ENCODE measurements at places on chromosomes 4 and X. TPM values are rescaled to one million over a fixed set of nuclear protein-coding genes. Genes with fewer than 3 reads are reported as not detected.

- DNase-seq = no peak
These were observed 6.5 kb upstream of the JAKMIP1 start for GRCh38 chr4:6206771-6207290.

DNA sequence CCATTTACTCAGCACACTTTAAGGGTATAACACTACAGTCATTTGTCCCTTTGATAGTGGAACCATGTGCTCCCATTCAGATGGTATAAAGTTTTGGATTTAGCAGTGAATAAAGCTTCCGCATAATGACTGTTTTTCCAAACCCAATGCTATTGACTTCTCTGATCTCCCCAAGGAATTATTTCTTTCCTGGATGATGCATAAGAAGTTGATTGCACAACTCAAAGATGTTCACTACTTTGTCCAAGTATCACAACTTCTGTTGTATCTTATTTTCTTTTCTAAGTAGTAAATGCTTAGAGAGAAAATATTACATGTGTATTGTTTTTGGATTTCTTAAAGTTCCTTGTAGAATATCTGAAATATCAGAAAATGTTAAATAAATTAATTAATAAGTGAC lies 300.2 kb downstream of the GPM6A start:
- no peak for DNase-seq

DNA sequence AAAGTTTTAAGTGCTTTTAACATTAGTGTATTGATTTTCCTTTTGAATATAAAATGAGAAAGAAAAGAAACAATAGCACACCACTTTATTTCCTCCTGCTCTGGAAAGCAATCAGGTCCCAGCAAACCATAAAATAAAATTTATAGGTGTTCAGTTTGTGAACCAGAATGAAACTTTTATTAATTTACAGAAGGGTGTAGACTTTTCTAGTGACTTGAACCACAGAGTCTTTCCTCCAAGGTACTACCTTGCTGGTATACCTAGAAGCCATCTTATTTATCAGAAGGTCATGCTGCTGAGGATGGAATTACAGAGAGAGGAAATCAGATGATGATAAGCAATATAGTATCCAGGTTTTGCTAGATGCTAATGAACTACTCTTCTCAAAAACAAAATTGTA lies 27.6 kb upstream of the RPS6KA3 start:
- DNase-seq = no peak

DNA sequence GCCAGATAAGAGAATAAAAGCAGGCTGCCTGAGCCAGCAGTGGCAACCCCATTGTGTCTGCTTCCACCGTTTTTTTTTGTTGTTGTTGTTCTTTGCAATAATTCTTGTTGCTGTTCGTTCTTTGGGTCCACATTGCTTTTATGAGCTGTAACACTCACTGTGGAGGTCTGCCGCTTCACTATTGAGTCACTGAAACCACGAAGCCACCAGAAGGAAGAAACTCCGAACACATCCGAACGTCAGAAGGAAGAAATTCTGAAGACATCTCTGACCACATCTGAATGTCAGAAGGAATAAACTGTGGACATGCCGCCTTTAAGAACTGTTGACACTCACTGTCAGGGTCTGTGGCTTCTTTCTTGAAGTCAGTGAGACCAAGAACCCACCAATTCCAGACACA lies 110.5 kb downstream of the PCDH18 start:
- no peak for DNase-seq

- DNase-seq = no peak
These were observed 253.8 kb upstream of the KCNIP4 start for GRCh38 chr4:22202246-22202974.

DNA sequence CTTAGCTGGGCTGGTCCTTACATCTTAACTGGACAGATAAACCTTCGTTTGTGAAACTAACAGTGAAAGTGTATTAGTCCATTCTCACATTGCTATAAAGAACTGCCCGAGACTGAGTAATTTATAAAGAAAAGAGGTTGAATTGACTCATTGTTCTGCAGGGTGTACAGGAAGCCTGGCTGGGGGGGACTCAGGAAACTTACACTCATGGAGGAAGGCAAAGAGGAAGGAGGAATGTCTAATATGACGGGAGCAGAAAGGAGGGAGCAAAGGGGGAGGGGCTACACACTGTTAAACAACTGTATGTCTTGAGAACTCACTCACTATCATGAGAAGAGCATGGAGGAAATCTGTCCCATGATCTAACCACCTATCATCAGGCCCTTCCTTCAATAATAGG lies 1566.5 kb upstream of the PCDH7 start:
- no peak for DNase-seq

DNA sequence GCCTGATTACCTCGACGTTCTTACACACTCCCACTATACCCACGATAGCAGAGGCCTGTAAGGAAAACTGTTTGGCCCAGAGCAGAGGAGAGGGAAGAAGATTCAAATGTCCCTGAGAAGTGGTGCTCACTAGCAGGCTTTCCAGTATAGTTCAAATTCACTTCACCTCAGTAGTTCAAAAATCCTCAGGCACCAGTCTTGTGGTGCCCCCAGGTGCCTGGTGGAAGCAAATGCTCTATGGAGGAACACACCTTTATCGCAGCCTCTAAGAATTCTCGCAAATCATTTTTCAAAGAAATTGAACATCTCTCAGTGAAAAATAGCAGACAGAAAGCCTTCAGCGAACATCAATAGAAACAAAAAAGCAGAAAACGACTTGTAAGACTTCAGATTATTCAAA lies 12.2 kb upstream of the MTMR1 start:
- DNase-seq = no peak

- no peak for DNase-seq
These were observed 116.7 kb upstream of the TMEM164 start for GRCh38 chrX:109886122-109886761.

DNA sequence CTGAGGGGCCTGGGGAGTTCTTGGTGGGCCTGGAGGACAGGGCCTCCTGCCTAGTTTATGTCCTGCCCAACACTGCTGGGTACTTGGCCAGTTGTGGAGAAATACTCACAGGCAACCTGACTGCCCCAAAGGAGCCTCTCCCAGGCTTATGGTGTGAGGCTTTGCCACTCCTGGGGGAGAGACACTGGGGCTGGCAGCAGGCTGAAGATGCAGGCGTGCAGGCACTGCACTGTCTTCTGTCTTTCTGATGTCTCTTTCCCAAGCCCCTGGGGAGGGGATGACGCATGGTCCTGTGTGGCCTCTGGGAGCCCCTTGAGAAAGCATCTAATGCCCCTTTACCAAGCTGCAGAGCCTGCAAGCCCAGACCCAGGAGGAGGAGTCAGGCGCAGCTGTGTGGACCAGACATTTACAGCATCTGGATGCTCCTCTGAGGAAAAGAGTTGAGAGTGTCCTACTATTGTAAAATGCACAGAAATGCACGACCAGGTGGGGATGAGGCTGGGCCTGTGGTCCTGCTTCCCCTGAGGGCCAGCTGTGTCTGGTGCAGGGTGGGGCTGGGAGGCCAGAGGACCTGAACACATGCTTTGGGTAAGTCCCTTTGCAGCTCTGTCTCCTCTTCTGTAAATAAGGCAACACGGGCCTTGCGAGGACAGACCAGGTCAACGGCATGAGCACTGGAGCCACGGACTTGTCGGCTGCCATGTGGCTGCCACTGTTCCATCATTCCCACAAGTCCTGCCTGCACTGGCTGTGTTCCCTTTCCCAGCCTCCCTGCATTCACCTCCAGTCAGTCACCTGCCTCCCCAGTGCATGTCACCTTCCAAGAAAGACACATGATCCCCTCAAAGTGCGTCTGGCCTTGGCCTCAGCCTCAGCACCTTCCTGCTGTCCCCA lies 8.4 kb downstream of the TMEM271 start:
- no peak for DNase-seq

DNA sequence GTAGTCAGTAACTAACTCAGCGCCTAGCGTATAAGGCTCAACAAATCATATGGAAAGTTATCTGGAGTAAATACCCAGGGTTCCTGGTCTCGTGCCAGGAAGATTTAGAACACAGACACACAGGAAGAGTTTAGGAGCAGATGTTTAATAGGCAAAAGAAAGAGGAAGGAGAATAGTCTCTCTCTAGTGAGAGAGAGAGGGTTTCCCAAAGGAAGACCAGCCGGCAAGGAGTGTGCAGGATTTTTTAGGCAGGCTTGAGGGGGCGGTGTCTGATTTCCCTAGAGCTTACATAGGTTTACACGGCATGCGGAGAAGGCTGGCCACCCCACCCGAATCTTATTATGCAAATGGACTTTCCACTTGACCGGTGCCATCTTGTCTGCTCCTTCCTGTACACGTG lies 284.0 kb upstream of the FRG1 start:
- no peak for DNase-seq

- DNase-seq = no peak
These were observed 17.1 kb upstream of the PRRG1 start for GRCh38 chrX:37332055-37332454.

DNA sequence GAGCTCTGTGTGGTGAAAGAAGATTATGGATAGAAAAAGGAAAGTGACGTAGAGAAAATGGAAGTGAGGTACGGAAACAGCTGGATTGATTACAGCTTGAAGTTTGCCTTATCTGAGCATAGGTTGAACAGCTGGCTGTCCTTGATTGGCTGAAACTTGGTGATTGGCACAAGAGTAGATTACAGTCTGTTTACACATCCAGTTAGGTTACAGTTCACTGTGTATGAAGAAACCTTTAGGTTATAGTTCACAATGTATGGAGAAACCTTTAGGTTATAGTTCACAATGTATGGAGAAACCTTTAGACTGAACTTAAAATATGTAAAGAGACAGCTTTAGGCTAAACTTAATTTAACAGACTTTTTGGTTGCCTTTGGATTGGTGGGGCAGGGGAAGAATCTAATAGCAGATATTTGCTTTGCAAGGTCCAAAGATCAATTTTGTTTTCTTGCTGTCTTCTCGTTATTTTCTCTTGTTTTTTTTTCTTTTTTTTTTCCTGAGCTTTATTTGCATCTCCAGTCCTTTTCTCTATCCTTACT lies 15.6 kb upstream of the ART3 start:
- no peak for DNase-seq

GRCh38 chrX:46849933-46850332 lies 13.1 kb downstream of the RP2 start:
- DNase-seq = no peak

DNA sequence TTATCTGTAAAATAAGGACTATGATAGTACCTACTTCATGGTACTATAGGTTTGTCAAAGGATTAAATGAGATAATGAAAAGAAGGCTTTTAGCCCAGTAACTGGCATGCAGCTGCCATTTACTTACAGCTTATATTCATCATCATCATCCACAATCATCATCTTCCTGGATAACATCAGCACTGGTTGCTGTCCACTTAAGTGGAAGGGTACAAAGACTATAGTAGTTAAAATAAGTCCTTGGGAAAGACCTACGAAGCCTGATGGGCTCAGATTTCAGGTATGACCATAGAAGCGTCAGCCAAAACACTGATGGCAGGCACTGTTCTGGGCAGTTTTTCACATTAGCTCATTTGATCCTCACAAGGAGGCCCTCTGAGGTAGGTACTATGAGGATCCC lies 20.6 kb downstream of the CCDC149 start:
- DNase-seq = no peak

DNA sequence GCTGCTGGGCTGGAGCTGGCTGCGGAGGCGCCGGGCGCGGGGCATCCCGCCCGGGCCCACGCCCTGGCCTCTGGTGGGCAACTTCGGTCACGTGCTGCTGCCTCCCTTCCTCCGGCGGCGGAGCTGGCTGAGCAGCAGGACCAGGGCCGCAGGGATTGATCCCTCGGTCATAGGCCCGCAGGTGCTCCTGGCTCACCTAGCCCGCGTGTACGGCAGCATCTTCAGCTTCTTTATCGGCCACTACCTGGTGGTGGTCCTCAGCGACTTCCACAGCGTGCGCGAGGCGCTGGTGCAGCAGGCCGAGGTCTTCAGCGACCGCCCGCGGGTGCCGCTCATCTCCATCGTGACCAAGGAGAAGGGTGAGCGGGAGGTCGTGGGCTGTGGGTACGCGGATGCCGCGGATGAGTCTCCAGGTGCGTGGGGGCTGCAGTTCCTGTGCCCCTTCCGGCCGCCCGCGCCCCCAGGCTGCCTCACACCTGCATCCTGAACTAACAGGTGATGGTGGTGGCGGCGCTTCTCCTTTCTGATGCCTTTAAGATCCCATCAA lies 499 bp downstream of the CYP2U1 start:
- DNase-seq = no peak

GRCh38 chr4:168361365-168362024 lies 42.9 kb upstream of the DDX60 start:
- no peak for DNase-seq

DNA sequence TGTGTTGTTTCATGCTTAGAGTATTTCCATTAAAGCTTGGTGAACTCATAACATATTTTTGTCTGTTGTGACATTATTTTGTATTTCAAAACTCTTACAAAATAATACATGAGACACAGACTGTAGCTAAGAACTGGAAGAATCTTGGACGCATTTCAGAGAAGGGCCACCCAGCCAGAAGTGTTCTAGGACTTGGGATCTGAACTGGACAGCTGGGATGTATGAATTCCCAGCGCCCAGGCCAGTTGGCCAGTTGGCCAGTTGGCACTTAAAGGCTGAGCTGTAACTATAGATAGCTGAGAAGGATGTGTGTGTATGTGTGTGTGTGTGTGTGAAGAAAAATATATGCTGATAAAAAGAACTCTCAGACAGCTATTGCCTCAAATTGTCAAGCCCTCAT lies 193.4 kb upstream of the GPR101 start:
- no peak for DNase-seq

- no peak for DNase-seq
These were observed 5.2 kb downstream of the DNASE1L1 start for GRCh38 chrX:154403858-154404257.

DNA sequence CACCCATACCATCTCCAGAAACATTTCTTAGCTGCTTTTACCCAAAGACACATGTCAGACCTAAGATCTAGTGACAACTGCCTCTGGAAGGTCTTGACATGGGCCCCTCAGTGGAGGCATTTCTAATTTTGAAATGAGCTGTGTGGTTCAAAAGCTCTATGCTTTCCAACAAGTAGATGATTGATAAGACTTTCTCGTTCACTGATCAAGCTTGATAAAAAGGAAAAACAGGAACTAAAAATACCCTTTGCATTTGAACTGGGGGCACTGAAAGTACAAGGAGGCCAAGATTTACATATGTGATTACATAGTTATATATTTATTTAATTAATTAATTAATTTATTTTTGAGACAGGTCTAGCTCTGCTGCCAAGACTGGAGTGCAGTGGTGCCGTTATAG lies 61.3 kb upstream of the SCOC start:
- DNase-seq = no peak

Gene MTCP1
- total RNA-seq = 54.5 TPM

Gene RIBC1
- total RNA-seq = 1.8 TPM

Gene MSN
- 111 TPM for total RNA-seq

Gene USP51
- 3.5 TPM for total RNA-seq

Gene FGF13
- total RNA-seq = 3.1 TPM

Gene GLRA3
- total RNA-seq = not detected

Gene GABRE
- total RNA-seq = 11.9 TPM

Gene CABS1
- not detected for total RNA-seq

Gene OFD1
- 13.2 TPM for total RNA-seq

Gene NR0B1
- not detected for total RNA-seq

Gene ASB5
- total RNA-seq = 3.2 TPM
